A549 treated with Hydrocortisone at 1 μM for 4 hours (cell line): ENCODE measurements at places on chromosomes 3 and 15. TPM values are rescaled to one million over a fixed set of nuclear protein-coding genes. Genes with fewer than 3 reads are reported as not detected.

HYAL3 gene
- 7.6 to 9.9 TPM (median 8.9 TPM) in 5 replicates for total RNA-seq

GABRR3 gene
- not detected in 5 replicates for total RNA-seq

NR2E3 gene
- 0.14 to 0.31 TPM (median 0.22 TPM) in 5 replicates for total RNA-seq

CP gene
- 3.4 to 7.5 TPM (median 6.7 TPM) in 5 replicates for total RNA-seq

ZPLD1 gene
- total RNA-seq: 0.06 TPM in 1 of 5 replicates, not detected in the others

ACAA1 gene
- total RNA-seq: 41.2 to 47.1 TPM (median 45.2 TPM) in 5 replicates

ADAMTS17 gene
- 0.06 to 0.15 TPM (median 0.09 TPM) in 4 of 5 replicates, not detected in the other for total RNA-seq

ISY1 gene
- 21.0 to 22.9 TPM (median 21.7 TPM) in 5 replicates for total RNA-seq

GOLGA6B gene
- total RNA-seq: 0.06 to 0.09 TPM in 2 of 5 replicates, not detected in the others

COL7A1 gene
- total RNA-seq: 130 to 168 TPM (median 149 TPM) in 5 replicates

LIPH gene
- total RNA-seq: 4.8 to 7.6 TPM (median 5.5 TPM) in 5 replicates

CCNL1 gene
- total RNA-seq: 37.5 to 41.1 TPM (median 41.0 TPM) in 5 replicates

PATL2 gene
- 0.11 to 0.23 TPM (median 0.17 TPM) in 4 of 5 replicates, not detected in the other for total RNA-seq

ZNF660 gene
- total RNA-seq: not detected in 5 replicates

TERC gene
- 0.91 TPM in 1 of 5 replicates, not detected in the others for total RNA-seq

MNS1 gene
- 2.2 to 3.6 TPM (median 2.8 TPM) in 5 replicates for total RNA-seq

STRIT1 gene
- total RNA-seq: not detected in 5 replicates

CD96 gene
- total RNA-seq: 0.02 TPM in 1 of 5 replicates, not detected in the others

RAB5A gene
- total RNA-seq: 36.1 to 64.3 TPM (median 48.8 TPM) in 5 replicates

ASB14 gene
- total RNA-seq: not detected in 5 replicates

CCR3 gene
- total RNA-seq: not detected in 5 replicates

GPR15 gene
- not detected in 5 replicates for total RNA-seq

NOX5 gene
- 0.11 to 0.35 TPM (median 0.20 TPM) in 5 replicates for total RNA-seq

TNFSF10 gene
- 0.06 to 0.12 TPM (median 0.08 TPM) in 3 of 5 replicates, not detected in the others for total RNA-seq

ARL13B gene
- total RNA-seq: 9.9 to 14.5 TPM (median 11.9 TPM) in 5 replicates

NAALADL2 gene
- total RNA-seq: 0.10 to 0.23 TPM (median 0.18 TPM) in 3 of 5 replicates, not detected in the others

CHRM5 gene
- total RNA-seq: 0.02 to 0.05 TPM (median 0.03 TPM) in 3 of 5 replicates, not detected in the others
